Stimulated activated CD8-positive, alpha-beta memory T cell treated with anti-CD3 and anti-CD28 coated beads, Interleukin-4, amount 100 ng/mL, for 4 hours (primary cell): ENCODE measurements at places on chromosomes 12 and 14.

GRCh38 chr12:97275728-97276590 is 186.6 kb upstream of the RMST start:
- no peak for DNase-seq

- DNase-seq, result no peak
Measured at GRCh38 chr12:131093971-131094830, 140.5 kb downstream of the ADGRD1 start.

DNA sequence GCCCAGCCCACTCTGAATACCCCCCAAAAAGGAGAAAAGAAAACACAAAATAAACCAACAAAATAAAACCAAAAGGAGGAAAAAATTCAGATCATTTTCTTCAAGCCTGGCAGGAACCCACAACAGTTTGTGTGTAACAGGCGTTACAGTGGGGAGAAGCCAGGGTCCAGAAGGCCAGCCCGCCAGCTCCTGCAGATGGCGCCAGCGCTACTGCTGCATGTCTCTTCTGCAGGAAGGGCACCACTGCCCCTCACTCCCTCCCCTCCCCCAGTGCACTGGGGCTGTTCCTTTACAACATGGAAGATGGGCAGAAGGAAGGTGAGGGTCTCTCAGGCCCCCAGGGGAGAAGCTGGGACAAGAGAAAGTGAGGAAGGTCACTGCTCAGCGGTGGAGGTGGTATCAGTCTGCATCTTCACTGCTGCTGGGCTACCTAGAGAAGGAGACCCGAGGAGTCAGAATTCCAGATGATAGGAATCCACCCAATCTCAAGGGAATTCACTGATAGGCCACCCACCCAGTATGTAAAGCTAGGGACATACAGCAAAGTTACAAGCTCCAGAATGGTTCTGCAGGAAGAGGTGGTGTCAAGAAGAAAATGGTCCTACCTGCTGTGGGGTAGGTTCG is 2.3 kb upstream of the NOP2 start:
- no peak for DNase-seq

DNA sequence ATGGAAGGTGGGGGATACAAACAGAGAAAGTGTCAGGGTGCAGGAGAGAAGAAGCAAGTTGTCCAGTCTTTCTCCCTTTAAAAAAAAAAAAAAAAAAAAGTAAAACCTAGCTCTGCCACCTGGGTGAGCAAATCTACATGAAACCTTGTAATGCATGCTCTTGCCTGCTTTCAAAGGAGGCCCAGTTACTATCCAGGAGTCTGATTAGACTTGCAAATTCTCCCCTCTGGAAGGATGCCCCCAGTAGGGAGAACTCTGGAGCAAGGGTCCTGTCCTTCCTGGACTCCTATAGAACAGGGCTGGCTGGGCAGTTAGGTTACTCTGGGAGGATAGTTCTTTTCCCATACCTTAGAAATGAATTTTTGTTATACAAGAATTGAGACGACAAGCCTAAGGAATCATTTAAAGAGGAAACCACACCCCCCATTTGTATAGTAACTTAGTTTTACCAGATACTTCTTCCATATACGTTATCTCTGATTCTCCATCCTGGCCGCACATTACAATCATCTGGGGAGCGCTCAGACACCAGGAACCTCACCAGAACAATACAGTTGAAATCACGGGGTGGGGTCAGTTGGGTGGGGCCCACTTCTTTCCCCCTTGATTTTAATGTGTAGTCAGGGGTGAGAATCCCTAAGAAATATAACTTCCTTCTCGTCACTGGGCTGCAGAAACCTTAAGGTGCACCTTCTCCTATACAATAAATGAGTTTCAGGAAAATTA is 30.5 kb downstream of the RAB35 start:
- DNase-seq, result no peak

DNA sequence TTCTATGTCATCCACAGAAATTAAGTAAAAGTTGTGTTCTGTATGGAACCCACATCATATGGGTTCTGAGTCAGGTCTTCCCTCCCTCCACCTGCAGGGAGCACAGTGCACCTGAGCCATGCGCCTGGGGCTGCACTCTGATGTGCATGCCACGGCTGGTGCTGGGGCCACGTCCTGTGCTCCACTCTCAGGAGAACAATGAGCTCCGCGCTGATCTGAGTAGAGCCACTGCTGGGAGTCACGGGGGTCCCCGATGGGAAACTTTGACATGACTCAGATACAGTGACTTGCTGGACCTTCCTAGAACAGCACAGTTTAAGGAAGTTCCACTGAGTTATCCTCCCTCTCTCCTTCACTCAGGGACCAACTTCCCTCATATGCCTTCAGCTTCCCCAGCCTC is 683.4 kb downstream of the TMEM121 start:
- no peak for DNase-seq

DNA sequence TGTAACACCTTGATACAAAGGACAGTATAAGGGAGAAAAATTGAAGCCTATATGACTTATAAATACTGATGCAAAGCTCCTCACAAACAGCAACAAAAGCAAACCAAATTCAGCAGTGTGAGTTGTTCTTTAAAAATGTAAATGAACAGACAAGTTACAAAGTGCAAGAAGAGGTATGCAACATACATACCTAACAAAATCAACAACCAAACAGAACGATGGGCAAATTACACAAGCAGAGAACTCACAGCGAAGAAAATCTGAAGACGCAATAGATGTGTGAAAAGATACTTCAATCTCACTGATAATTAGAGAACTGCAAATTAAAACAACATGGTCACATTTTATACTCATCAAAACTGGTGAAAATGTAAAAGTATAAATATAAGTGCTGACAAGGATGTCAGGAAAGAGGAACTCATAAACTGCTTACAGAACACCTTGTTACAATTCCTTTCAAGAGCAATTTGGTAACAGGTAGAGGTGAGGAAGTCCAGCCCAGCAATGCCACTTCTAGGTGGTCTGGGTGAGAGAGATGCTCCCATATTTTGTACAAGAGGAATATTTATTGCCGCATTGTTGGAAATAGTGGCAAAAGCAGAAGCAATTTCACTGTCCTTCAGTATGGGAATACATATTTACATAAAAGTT is 47.3 kb downstream of the CORO1C start:
- DNase-seq, result no peak
